WTC11 (cell line): ENCODE measurements at places on chromosomes 2 and 18. TPM values are rescaled to one million over a fixed set of nuclear protein-coding genes. Genes with fewer than 3 reads are reported as not detected.

The ARMC9 gene
- total RNA-seq = 34.5 to 37.5 TPM (median 34.9 TPM) in 3 replicates

DNA sequence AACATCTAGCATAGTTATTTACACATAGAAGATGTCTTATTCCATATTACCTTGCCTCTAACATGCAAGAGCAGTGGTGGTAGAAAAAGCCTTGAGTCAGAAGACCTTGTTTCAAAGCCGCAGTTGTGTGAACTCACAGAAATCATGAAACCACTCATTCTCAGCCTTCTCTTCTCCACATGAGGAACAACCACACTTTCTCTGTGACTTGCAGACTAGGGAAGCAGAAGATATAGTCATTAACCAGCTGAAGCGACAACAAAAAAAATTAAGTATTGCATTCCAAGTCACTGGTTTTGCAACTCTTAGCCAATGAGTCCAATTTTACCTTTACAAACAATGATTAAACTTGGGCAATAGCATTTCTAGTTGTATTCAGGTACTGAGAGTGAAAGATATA is 19.0 kb downstream of the TWSG1 start:
- H3K27me3 ChIP-seq = no peaks in the 10 kb centered on the region
- no peaks in the 10 kb centered on the region for H3K36me3 ChIP-seq
- no peak overlapping the region for H3K4me3 ChIP-seq
- H3K4me1 ChIP-seq = no peaks in the 10 kb centered on the region; the same call in none of the 2 replicates

The NAT8 gene
- total RNA-seq = not detected in 3 replicates

- no peaks in the 10 kb centered on the region for H3K27me3 ChIP-seq
- DNase-seq = no peak
- H3K27ac ChIP-seq = no peak overlapping the region
- peaks cover 5% of the 10 kb centered on the region; the same call in 1 of the 2 replicates for H3K4me1 ChIP-seq
- H3K4me3 ChIP-seq = no peak overlapping the region
- H3K36me3 ChIP-seq = no peaks in the 10 kb centered on the region
Observed at GRCh38 chr2:188114014-188114413, 177.7 kb upstream of the GULP1 start.

DNA sequence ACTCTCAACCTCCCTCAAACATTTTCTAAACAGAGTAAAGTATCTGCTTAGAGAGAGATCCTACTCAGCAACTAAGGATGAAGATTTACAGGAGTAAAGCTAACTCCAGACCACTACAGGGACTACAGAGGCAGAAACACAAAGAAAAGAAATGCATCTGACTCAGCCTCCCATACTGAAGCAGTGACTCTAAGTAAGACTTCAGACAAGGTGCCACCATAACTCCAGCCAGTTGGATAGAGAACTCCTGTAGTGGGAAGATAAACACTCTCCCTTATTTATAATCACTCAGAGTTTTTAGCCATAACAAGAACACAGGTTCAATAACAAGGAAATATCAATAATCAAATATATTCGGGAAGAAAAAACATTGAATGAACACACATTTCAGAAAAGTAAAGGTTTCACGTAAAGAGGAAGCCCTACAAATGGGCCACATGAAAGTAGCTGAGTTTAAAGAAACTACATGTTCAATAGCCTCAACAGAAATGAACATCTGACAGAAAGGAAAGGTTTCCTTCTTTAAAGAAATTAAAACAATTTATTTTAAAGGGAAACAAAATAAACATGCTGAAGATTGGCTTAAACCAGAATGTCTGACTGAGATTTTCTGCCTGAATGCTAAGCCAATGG is 519.9 kb downstream of the KCNJ3 start:
- H3K27ac ChIP-seq = no peak overlapping the region
- no peak overlapping the region for H3K4me3 ChIP-seq
- 0 out of 2 replicates have a peak, but pooled peaks cover 3% of the 10 kb centered on the region for H3K4me1 ChIP-seq
- no peak for DNase-seq

The RAPGEF4 gene
- total RNA-seq = 0.78 to 2.2 TPM (median 0.96 TPM) in 3 replicates

- H3K36me3 ChIP-seq = peaks cover 4% of the 10 kb centered on the region
- DNase-seq = no peak
- no peak overlapping the region for H3K27ac ChIP-seq
- no peaks in the 10 kb centered on the region for H3K27me3 ChIP-seq
- H3K4me1 ChIP-seq = 0 out of 2 replicates have a peak, but pooled peaks cover 3% of the 10 kb centered on the region
Observed at GRCh38 chr2:229931241-229931640, 8.9 kb downstream of the FBXO36 start.

The NYAP2 gene
- not detected in 3 replicates for total RNA-seq

DNA sequence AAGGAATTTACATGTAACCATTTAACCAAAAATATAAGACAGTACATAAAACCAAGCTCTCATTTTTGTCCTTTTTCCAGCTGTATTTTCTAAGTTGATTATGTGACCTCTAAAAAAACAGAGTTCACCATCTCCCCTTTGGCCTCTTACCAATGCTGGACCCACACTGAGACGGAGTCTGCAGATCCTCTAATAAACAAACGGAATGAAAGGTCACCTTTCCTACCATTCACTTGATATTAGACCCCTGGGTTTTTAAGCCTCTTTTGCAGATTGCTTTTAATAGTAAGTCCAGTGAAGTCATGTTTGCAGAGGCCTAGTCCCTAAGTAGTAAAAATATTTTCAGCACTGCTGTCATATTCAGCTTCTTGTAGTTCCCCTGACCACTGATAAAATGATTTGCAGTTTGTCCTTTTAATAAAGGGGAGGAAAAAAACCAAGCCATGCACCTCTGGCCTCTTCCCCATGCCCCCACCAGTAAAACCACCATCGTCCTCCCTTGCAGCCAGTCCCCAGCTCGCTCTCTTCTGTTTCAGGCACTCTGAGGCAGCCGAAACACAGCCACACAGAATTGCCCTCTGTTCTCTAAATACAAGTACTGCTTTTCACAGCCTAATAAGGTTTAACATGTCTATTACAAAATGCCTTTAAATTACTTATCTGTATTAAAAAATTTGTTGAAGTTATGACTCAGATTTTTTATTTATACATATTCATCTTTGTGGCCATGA is 427.5 kb downstream of the PARD3B start:
- no peaks in the 10 kb centered on the region for H3K27me3 ChIP-seq
- no peak overlapping the region for H3K4me3 ChIP-seq
- no peak overlapping the region for H3K27ac ChIP-seq
- H3K36me3 ChIP-seq = no peaks in the 10 kb centered on the region
- peaks cover 12% of the 10 kb centered on the region for H3K4me1 ChIP-seq

The CPO gene
- total RNA-seq = 0.37 to 1.2 TPM (median 0.46 TPM) in 3 replicates

- DNase-seq = no peak
- H3K36me3 ChIP-seq = no peaks in the 10 kb centered on the region
- H3K27ac ChIP-seq = no peak overlapping the region
- H3K4me1 ChIP-seq = peaks cover 8% of the 10 kb centered on the region
- no peak overlapping the region for H3K4me3 ChIP-seq
- no peaks in the 10 kb centered on the region; the same call in 1 of the 2 replicates for H3K27me3 ChIP-seq
Observed at GRCh38 chr18:23057096-23057495, 78.2 kb upstream of the CABLES1 start.

GRCh38 chr2:138207074-138207930 is 243.0 kb downstream of the HNMT start:
- H3K4me1 ChIP-seq = peaks cover 17% of the 10 kb centered on the region
- no peak for DNase-seq
- H3K36me3 ChIP-seq = peaks cover 15% of the 10 kb centered on the region
- H3K27me3 ChIP-seq = no peaks in the 10 kb centered on the region
- H3K27ac ChIP-seq = no peak overlapping the region

The SFTPB gene
- 7.6 to 10.7 TPM (median 9.0 TPM) in 3 replicates for total RNA-seq

The NT5C1B gene
- not detected in 3 replicates for total RNA-seq

The INHBB gene
- 0.14 to 0.26 TPM (median 0.21 TPM) in 3 replicates for total RNA-seq

The IL18RAP gene
- not detected in 3 replicates for total RNA-seq

The C2orf81 gene
- total RNA-seq = 2.9 to 3.6 TPM (median 3.3 TPM) in 3 replicates

DNA sequence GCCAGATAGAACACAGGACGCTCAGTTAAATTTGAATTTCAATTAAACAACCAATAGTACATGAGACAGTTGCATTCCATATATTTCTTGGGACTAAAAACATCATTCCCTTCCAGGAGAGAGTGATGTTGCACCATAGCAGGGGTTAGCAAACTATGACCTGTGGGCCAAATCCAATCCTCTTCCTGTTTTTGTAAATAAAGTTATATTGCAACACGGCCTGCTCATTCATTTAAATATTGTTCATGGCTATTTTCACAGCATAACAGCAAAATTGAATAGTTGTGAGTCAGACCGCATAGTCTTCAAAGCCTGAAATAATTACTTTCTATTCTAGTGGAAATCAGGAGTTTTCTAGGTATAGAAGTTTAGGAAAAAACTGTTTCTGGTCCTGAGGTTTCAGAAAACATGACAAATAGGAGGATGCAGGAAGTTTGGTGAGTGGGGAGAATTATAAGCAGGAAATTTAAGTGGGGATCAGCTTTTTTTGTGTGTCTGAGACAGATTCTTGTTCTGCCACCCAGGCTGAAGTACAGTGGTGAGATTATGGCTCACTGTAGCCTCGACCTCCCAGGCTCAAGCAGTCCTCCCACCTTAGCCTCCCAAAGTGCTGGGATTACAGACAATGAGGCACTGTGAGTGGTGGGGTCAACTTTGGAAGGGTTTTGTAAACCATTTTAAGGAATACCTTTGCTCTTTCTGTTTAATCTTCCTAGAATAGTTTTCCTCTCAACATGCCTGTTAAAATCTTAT is 131.5 kb downstream of the SOCS6 start:
- no peak for DNase-seq
- H3K27me3 ChIP-seq = no peaks in the 10 kb centered on the region
- peaks cover 30% of the 10 kb centered on the region for H3K4me1 ChIP-seq
- no peaks in the 10 kb centered on the region for H3K36me3 ChIP-seq
- H3K27ac ChIP-seq = no peak overlapping the region

GRCh38 chr2:207039225-207039624 is 99.9 kb downstream of the CPO start:
- H3K4me1 ChIP-seq = peaks cover 49% of the 10 kb centered on the region
- H3K4me3 ChIP-seq = no peak overlapping the region
- H3K27me3 ChIP-seq = no peaks in the 10 kb centered on the region
- DNase-seq = no peak
- no peak overlapping the region for H3K27ac ChIP-seq
- no peaks in the 10 kb centered on the region for H3K36me3 ChIP-seq

- H3K27ac ChIP-seq = no peak overlapping the region
- peaks cover 8% of the 10 kb centered on the region for H3K36me3 ChIP-seq
- no peak overlapping the region for H3K4me3 ChIP-seq
- H3K4me1 ChIP-seq = peaks cover 11% of the 10 kb centered on the region
- no peak for DNase-seq
Observed at GRCh38 chr2:14941151-14941631, 308.7 kb downstream of the LRATD1 start.

DNA sequence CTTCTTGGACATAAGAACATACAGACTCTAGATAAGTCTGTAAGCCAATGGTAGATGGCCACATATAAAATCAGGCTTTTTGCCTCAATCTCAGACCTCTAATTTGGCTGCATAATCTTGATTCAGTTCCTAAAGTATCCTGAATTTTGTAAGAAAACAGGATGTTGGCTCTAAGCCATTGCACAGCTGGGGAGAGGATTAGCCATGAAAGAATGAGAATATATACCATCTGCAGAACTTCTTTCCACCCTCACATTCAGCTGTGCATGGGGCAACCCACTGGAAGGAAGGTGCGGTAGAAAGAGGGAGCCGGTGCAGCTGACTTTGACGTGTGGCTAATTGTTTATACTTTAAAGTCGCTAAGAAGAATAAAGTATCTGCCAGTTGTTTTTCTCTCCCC is 1061.6 kb upstream of the FAM98A start:
- DNase-seq = no peak
- peaks cover 4% of the 10 kb centered on the region for H3K4me1 ChIP-seq
- no peak overlapping the region for H3K27ac ChIP-seq
- no peaks in the 10 kb centered on the region for H3K36me3 ChIP-seq
- H3K4me3 ChIP-seq = no peak overlapping the region

DNA sequence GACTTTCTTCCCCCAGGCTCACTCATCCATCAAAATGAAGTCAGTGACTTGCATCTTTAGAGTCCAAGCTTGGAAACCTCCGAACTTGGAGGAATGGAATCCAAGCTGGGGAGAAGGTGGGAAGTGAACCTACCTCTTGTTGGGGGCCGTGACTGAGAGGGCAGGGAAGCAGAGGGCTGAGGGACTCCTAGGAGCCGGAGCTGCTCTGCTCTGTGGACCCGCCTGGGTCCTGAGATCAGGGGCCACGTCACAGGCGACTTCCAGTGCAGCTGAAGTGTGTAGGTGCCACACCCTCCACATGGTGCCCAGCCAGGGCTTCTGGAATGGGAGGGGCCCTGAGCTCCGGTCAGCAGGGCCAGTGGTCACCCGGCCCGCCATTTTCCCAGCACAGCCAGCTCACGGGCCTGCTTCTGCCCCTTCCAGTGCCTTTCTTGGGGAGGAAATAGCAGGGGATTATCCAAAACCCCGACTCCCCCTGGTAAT is 63.4 kb upstream of the OTOS start:
- H3K4me3 ChIP-seq = no peak overlapping the region
- H3K27me3 ChIP-seq = no peaks in the 10 kb centered on the region; the same call in 1 of the 2 replicates
- H3K36me3 ChIP-seq = peaks cover 4% of the 10 kb centered on the region

The C2orf92 gene
- total RNA-seq = 5.2 to 7.9 TPM (median 6.9 TPM) in 3 replicates

The DSC2 gene
- total RNA-seq = 27.0 to 29.8 TPM (median 28.3 TPM) in 3 replicates

DNA sequence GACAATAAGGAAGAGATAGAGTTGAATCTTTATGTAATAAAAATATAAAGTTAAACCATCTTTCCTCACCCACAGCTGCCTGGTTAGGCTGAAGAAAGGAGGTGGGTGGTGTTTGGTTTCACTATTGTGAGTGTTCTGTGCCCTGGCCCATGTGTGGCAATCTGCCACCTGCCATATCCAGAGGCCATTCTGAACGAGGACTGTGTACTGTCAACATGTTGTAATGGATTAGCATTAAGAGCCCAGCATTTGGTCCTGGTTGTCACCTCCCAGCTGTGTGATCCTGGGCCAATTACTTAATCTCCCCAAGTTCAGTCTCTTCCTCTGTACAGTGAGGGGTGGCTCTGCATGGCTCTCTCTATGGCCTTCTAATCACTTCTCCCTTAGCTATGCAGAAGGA is 118.2 kb upstream of the SEC11C start:
- H3K27ac ChIP-seq = no peak overlapping the region
- no peaks in the 10 kb centered on the region; the same call in 1 of the 2 replicates for H3K27me3 ChIP-seq
- H3K36me3 ChIP-seq = peaks cover 22% of the 10 kb centered on the region
- H3K4me1 ChIP-seq = no peaks in the 10 kb centered on the region

GRCh38 chr18:57839942-57840381 is 36.8 kb upstream of the ATP8B1 start:
- DNase-seq = no peak
- H3K27me3 ChIP-seq = peaks cover 10% of the 10 kb centered on the region
- no peak overlapping the region for H3K27ac ChIP-seq
- no peak overlapping the region for H3K4me3 ChIP-seq
- H3K36me3 ChIP-seq = no peaks in the 10 kb centered on the region

The EDAR gene
- total RNA-seq = 0.05 TPM in 1 of 3 replicates, not detected in the others

The TPRKB gene
- total RNA-seq = 27.3 to 30.6 TPM (median 29.8 TPM) in 3 replicates
